ENCODE measurements at places on chromosomes 5 and 9.

- no peak for DNase-seq
Observed at GRCh38 chr5:66805514-66806430, 209.6 kb downstream of the MAST4 start.

DNA sequence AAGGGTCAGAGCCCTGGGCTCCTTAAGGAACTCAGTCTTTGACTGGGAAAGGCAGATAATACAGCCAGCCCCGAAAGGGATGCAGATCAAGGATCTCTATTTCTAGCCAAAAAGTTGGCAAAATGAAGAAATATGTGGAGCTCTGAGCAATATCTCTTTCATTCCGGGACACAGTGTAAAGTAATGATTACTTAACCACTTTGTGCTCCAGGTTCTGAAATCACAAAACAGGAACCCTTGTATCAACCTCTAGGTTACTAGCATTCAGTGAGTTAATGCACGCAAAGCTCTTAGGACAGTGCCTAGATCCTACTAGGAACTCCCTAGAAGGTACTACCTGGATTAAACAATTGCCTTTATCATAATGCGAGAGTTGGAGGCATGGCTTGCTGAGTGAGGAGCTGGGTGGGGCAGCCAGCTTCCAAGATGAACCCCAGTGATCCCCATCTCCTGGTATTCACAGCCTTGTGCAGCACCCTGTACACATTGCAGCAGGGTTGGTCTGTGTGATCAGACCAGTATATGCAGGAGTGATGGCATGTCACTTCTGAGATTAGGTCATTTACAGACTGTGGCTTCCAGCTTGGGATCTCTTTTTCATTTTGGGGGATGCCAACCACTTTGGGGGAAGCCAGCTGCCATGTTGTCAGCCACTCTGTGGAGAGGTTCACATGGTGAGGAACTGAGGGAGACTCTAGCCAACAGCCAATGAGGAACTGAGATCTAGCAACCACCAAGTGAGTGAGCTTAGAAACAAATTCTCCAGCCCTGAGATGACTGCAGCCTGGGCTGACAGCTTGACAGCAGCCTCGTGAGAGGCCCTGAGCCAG, 103.1 kb upstream of the SLC44A1 start:
- DNase-seq = no peak

GRCh38 chr9:77488439-77489126, 159.5 kb downstream of the GNA14 start:
- no peak for DNase-seq

GRCh38 chr9:84808416-84808815, 138.9 kb downstream of the NTRK2 start:
- DNase-seq = no peak

DNA sequence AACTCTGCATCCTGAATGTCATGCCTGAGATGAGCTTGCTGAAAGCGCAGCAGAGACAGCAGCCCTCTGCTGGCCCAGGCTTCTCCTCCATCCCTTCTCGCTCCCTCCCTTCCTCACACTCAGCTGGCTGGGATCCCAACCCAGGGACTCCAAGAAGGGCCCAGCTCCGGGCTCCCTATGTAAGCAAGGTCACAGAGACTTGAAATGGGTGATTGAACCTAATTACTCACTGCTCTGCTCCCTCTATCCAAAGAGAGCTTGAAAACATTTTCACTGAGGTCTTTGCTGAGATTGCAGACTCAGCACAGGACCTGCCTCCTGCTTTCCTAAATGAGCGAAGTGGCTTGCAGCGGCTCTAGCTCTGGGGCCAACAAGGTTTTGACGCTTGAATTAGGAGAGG, 42.8 kb downstream of the RAPGEF1 start:
- DNase-seq = no peak

GRCh38 chr9:79689576-79689975, 117.8 kb downstream of the TLE4 start:
- DNase-seq = no peak

- DNase-seq = no peak
Observed at GRCh38 chr9:78902051-78902450, 605.1 kb downstream of the PSAT1 start.

DNA sequence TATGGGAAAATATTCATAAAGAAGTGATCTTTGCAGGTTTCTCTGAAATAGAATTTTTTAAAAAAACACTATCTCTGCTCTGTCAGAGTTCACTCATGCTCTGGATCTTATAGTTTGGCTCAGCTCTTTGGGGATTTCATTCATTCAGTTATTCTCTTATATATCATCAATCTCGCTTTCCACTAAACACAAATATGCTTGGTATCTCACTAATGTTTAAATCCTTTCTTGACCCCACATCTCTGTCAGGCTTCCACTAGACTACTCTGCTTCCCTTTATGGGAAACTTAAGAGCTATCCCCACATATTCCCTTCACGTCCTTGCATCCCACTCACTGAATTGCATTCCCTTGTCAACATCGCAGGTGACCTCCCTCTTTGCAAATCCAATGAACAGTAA, 396.1 kb downstream of the ENC1 start:
- no peak for DNase-seq

Measured in central memory CD8-positive, alpha-beta T cell (primary cell).